ENCODE measurements at places on chromosomes 2 and 18. TPM values are rescaled to one million over a fixed set of nuclear protein-coding genes. Genes with fewer than 3 reads are reported as not detected.

PROKR1 gene
- not detected for total RNA-seq

DSEL gene
- 101 TPM for total RNA-seq

DCDC2C gene
- not detected for total RNA-seq

HOXD8 gene
- 15.5 TPM for total RNA-seq

CHMP1B gene
- total RNA-seq, result 38.7 TPM

GAL3ST2 gene
- 0.43 TPM for total RNA-seq

LYG2 gene
- not detected for total RNA-seq

LCT gene
- under 0.01 TPM for total RNA-seq

Measured in fibroblast of villous mesenchyme (primary cell).